ENCODE measurements at places on chromosomes 7 and 10.

GRCh38 chr7:25907214-25907613 lies 244.8 kb upstream of the NFE2L3 start:
- DNase-seq = no peak

GRCh38 chr7:157568770-157569584 lies 232.2 kb downstream of the DNAJB6 start:
- peak; percentile 21 for DNase-seq

DNA sequence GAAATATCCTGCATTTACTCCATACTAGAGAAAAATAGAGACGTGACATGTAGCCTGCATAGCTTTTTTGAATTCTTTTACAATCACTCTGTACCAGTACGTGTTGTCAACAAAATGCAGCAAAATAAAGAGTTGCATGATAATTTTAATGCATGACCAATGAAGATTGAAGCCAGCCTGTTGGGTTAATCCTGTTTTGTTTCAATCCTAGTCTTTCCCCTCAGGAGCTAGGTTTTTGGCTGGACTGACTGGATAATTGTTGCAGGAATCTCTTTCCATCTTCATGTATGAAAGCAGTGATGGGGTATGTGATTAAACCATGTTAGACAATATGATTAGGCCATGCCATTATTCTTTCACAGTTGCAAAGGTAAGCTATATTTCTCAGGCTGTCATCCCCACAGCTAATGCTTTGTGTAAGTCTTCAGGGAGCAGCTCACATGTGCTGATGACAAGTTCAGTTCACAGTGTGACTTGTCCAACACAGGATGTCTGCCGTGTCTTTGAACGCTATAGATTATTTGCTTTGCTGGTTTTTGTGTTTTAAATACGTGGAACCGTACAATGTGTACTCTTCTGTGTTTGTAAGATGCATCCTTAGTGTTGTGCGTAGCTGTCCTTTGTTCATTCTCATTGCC lies 24.4 kb downstream of the PAPSS2 start:
- no peak for DNase-seq

DNA sequence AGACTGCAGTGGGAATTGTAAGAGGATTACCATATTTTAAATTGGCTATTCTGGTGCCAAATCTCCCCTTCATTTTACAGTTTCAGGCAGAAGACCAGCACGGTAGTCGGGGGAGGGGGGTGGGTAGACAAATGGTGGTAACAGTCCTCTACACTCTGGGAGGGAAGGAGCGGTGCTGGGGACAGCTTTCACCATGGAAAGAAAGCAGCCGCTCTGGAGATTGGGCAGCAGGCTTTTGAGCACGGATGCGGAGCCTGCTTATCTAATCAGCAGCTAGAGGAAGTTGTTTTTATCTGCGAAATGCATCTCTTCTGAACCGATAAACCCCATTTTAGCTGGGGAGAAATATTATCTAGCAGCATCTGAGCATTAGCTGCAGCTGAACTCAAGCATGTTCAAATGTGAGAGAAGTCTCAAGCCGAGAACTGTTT lies 28.7 kb downstream of the IKZF1 start:
- DNase-seq = no peak

DNA sequence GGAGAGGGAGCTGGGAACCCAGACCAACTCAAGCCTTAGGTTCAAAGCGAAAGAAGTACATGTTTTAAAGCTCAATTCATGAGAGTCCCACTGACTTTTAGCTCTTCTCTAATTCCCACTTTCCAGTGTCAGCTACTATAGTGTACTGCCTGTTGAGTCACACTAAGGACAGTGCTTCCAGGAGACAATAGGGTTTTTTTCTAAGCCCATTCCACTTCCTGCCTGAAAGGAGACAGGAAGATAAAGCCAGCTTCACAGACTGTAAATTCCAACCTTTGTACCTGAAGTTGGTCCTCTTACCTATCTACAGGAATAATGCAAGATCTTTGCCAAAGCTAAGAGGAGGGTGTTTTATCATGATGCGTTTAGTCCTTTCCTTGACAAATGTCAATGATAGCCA lies 4.4 kb downstream of the MSRB2 start:
- DNase-seq = no peak

DNA sequence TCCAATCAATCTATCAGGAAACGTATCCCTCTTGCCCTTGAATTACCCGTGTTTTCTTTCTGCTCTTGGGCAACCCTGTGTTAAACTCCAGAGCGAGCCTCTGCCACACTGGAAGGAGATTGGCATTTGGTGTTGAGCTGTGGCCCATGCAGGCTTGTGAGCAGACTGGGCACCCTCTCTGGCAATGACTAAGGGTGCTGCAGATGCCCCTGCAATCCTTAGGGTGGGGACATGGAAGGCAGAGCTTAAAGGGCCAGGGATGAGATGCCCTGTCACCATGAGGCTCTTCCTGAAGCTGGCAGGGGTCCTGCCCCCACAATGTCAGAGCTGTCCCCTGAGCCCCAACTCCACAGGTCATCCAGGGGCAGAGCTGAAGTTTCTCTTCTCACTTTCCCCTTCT lies 19.5 kb upstream of the FAM180A start:
- DNase-seq = no peak

DNA sequence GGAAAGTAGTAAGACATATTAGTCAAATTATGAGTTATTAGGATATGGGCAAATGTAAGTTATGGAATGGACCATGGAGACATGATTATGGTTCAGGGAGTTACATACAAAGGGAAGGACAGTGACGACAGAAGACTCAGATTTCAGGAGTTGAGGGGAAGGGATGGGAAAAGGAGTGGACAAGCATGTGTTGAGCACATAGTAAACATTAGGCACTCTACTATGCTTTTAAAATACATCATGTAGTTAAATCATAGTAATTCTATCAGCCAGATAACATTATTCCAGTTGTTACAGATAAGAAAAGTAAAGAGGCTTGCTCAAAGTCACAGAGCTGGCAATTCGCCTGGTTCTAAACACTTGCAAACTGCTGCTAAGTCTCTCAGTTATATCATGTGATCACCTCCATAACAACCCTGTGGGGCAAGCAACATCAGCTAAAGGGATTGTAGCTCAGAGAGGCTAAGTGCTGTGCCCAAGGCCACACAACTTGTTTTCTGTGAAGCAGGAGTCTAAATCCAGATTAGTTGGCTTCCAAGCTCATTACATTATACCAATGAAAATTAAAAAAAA lies 115.2 kb upstream of the MDFIC start:
- no peak for DNase-seq

DNA sequence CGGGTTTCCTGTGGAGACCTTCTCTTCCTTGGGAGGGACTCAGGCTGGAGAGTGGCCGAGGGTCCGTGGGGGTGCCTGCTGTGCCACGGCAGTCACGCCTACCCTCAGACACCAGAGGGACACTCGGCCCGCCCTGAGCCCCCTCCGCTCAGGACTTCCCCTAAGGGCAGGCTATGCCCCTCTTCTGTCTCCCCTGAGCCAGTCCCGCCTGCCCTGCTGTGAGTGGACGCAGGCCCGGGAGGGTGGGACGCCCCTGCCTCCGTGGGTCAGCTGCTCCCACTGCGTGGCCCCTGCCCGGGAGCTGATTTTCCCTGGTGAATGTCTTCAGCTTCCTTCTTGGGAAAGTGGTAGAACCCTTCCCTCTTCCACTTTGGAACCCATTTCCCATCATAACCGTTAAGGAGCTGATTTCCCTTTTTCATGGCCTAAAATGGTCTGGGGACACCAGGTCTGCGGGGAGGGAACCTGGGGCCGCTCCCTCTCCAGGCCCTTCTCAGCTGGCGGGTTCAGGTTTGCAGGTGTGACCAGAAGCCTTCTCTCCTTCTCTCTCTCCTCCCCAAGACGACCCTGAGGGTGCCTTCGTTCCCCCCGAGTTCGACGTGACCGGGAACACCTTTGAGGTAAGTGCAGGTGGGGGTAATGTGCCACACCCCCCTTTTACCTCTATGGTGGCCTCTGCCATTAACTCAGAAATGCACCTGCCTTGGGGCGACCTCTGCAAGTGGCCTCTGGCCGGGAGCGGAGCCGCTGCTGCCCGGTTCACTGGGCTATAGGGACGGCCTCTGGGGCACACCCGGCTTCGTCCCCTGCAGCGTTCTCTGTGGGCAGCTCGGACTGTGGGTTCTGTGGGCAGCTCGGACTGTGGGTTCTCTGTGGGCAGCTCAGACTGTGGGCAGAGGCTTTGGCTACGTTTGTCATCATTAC lies 7.9 kb downstream of the KNDC1 start:
- no peak for DNase-seq

- no peak for DNase-seq
Observed at GRCh38 chr7:134778941-134779740, at the start of gene CALD1. CALD1 (plus strand) TSS chr7:134779634; CDS start chr7:134867734, 88,100 bp downstream.

GRCh38 chr10:74335501-74335900 lies 184.5 kb downstream of the ADK start:
- DNase-seq = no peak

GRCh38 chr7:105896407-105896911 lies 20.1 kb upstream of the ATXN7L1 start:
- no peak for DNase-seq

Data from activated T-helper 1 cell treated with Interleukin-2 at 50 U/mL for 16 hours (primary cell).